Activated CD4-positive, alpha-beta T cell treated with anti-CD3 and anti-CD28 coated beads for 48 hours (primary cell): ENCODE measurements at places on chromosomes 11 and 22.

GRCh38 chr22:44455963-44456358, 42.1 kb downstream of the RTL6 start:
- DNase-seq, result peak; percentile 13

DNA sequence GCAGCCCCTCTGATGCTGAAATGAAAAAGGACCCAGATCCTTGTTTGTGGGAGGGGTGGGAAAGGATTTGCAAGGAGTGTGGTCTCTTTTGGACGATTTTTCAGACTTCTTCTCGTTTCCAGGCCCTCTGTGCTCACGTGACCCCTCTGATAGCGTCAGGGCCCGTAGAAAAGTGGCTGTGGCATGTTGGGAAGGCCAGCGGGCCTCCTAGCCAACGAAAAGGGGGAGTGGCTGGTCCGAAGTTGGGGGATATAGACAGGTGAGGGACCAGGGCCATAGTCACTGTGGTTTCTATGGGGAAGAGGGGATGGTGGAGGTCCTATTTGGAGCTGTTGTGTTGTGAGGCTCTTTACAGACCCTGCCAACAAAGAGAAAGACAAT, 6.6 kb downstream of the PARVB start:
- no peak for DNase-seq

DNA sequence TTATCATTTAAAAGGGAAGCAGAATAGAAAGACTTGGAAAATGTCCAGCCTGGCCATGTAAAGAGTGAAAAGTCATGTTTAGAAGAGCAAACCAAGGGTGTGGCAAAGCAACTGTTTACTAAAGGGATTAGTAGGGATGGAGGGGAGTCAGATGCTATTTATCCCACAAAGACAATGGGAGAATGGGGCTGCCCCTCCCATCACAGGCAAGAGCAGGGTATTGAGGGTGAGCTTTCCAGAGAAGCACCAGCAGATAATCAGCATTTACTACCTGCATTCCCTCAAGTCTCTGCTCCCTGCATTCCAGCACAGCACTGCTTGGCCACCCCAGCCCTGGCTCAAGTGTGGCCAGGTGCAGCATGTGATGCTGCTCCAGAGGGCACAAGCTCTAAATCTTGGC, 18.5 kb upstream of the QSER1 start:
- no peak for DNase-seq

GRCh38 chr11:23206741-23207336, 346.6 kb upstream of the CCDC179 start:
- DNase-seq, result no peak

- peak; percentile 63 for DNase-seq
Observed at GRCh38 chr11:119363851-119364590, 17.5 kb downstream of the USP2 start.

DNA sequence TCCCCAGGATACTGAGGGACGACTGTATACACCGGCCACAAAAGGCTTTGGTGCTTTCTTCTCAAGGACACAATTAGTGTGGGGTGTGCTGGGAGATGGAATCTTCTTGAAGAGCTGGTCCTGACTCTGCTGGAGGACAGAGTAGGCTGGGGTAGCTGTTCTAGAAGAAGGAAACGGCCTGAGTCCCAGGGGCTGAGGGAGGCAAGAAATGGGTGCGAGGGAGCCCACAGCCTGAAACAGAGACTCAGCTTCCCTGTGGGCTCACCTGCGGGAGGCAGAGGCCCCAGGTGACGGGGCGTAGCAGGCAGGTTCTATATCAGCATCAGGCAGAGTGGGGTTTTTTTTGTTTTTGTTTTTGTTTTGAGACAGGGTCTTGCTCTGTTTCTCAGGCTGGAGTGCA, 36.6 kb downstream of the PARVG start:
- no peak for DNase-seq

- DNase-seq, result no peak
Observed at GRCh38 chr11:28105869-28106268, 2.1 kb downstream of the KIF18A start.

GRCh38 chr11:104661471-104661870, 236.8 kb downstream of the CASP12 start:
- no peak for DNase-seq
